Neural progenitor cell (in vitro differentiated cells): ENCODE measurements at places on chromosomes 5 and 9. TPM values are rescaled to one million over a fixed set of nuclear protein-coding genes. Genes with fewer than 3 reads are reported as not detected.

- DNase-seq: no peak
Measured at GRCh38 chr5:169339869-169340268, 38.9 kb upstream of the SLIT3 start.

DNA sequence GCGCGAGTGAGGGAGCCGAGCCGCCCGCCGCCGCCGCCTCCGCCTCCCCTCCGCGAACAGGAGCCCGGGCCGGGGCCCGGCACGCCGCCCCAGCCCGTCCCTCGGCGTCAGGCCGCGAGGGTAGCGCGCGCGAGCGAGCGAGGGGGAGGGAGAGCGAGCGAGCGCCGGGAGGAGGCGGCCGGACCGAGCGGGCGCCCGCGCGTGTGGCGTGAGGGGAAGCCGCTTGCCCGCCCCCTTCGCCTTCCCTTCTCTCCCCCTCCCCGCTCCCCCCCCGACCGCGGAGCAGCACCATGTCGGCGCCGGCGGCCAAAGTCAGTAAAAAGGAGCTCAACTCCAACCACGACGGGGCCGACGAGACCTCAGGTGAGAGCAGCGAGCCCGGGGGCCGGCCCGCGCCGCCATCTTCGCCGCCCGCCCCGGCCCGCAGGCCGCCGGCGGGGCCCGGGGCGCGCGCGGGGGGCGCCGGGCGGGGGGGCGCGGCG, 312 bp downstream of the SET start:
- no peak for DNase-seq

GRCh38 chr5:74897049-74897448, 30.9 kb upstream of the FAM169A start:
- DNase-seq: no peak

Gene KIF4B
- 0.12 TPM in 1 of 2 replicates, not detected in the other for total RNA-seq

- no peak for DNase-seq
Measured at GRCh38 chr5:117333011-117333410, 758.4 kb upstream of the SEMA6A start.

- no peak for DNase-seq
Measured at GRCh38 chr5:69416699-69417098, 1.8 kb downstream of the MARVELD2 start.

Gene PCDHA10
- 8.0 and 11.7 TPM in 2 replicates for total RNA-seq

- no peak for DNase-seq
Measured at GRCh38 chr5:39419796-39420195, 5.0 kb downstream of the DAB2 start.

Gene PCDHB2
- 34.2 and 48.4 TPM in 2 replicates for total RNA-seq

Gene PRRX2
- 1.5 and 5.2 TPM in 2 replicates for total RNA-seq

- DNase-seq: no peak
Measured at GRCh38 chr9:7228726-7229125, 471.0 kb downstream of the KDM4C start.

GRCh38 chr9:128887914-128888350, 6.0 kb downstream of the LRRC8A start:
- DNase-seq: peak; percentile 41

Gene FRMD3
- 1.8 and 1.9 TPM in 2 replicates for total RNA-seq

GRCh38 chr9:80775530-80775929, 913.8 kb downstream of the TLE1 start:
- DNase-seq: no peak

DNA sequence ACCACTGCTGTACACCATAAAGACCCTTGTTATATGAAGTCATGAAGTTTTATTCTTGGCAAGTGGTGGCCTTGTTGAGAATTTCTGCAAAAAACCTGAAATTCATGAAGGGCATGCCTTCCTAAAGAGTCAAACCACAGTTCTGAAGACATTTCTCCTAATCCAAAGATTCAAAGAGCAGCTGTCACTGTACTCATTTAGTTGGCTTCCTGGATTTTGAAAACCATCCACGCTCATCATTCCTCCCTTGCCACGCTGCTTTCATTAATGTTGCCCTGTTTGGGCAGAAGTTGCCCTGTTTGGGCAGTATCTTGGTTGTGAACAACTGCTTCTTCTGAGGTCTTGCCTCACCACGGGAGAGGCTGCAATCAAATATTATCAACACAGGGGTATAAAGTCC, 560.3 kb upstream of the TLE4 start:
- no peak for DNase-seq

- no peak for DNase-seq
Measured at GRCh38 chr5:73393611-73394489, 54.7 kb downstream of the FOXD1 start.

GRCh38 chr9:136054146-136054545, 40.9 kb downstream of the NACC2 start:
- DNase-seq: no peak

- no peak for DNase-seq
Measured at GRCh38 chr5:95847261-95847592, 24.7 kb upstream of the GLRX start.

Gene ECM2
- total RNA-seq: not detected in 2 replicates

DNA sequence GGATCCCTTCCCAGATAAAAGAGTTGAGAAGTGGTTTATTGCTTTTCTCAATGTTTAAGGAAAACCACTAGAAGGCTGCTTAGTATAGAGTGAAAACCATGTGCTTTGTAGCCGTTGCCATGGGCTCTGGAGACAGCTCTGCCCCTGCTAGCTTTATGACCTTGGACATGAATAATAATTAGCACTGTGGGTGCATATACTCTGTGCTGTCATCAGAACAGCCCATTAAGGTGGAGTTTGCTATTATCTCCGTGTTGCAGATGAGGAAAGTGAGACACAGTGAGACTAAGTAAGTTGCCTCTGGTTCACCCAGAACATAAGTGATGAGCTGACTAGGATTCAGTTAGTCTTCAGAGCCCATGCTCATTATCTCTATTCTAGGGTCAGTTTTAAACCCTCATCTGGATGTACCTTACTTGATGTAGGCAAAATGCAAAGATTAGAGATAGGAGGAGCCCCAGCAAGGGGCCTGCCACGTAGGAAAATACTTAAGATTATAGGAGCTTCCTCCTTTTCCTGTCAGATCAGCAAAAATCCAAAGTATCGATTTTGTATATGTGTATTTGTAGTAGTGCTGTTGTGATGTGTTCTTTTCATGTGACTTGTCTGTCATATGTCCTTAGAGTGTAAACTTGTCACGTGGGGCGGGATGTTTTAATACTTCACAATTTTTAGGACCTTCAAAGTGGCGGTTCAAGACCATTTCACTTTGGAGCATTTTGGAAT, 102.5 kb downstream of the TLE4 start:
- DNase-seq: no peak

GRCh38 chr9:133621725-133622267, 12.6 kb upstream of the FAM163B start:
- DNase-seq: no peak

GRCh38 chr9:129968690-129969485, 74.1 kb downstream of the FNBP1 start:
- no peak for DNase-seq

DNA sequence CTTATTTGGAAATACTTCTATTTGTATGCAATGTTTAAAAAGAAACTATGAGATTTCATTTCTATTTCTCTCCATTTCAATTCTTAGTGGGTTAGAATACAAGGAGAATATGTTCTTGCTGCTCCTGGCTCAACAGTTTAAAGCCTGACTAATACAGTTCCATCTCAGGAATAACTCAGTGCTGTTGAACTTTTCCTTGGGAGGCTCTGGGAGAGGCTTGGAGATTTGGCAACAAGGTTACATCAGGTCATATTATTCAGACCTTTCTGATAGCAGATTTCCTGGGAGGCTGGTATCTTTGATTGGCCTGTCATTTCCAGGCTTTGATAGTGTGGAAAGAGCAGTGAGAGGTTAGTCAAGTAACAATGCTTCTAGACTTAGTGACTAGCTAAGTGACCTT, 481.7 kb upstream of the KLF4 start:
- no peak for DNase-seq

Gene EQTN
- total RNA-seq: 2.0 and 3.4 TPM in 2 replicates

Gene CCNO
- 0.93 TPM in 1 of 2 replicates, not detected in the other for total RNA-seq

Gene ARHGEF28
- 0.11 and 0.28 TPM in 2 replicates for total RNA-seq

Gene CYSRT1
- total RNA-seq: 0.56 TPM in 1 of 2 replicates, not detected in the other

GRCh38 chr5:149990518-149991376, 9.7 kb downstream of the TIGD6 start:
- DNase-seq: peak; percentile 86

- DNase-seq: no peak
Measured at GRCh38 chr9:133714606-133715294, 23.4 kb downstream of the SARDH start.

Gene FIBCD1
- total RNA-seq: 1.8 and 7.2 TPM in 2 replicates

Gene OLFM1
- total RNA-seq: 4.0 and 6.6 TPM in 2 replicates

GRCh38 chr9:108617676-108618075, 238.1 kb downstream of the ACTL7B start:
- no peak for DNase-seq

DNA sequence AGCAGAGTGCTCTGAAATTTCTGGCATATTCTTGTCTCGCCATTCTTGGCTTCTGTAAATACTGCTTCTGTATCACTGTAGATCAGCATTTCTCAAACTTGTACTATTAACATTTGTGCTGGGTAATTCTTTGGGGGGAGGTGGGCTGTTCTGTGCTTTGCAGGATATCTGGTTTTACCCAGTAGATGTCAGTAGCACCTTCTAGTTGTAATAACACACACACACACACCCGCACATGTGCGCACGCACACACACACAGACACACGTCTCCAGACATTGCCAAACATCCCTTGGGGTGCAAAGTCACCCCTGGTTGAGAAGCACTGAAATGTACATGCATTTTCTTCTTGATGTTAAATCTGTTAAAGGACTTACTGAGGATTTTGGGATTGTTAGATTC, 304.1 kb downstream of the MAT2B start:
- peak; percentile 17 for DNase-seq

DNA sequence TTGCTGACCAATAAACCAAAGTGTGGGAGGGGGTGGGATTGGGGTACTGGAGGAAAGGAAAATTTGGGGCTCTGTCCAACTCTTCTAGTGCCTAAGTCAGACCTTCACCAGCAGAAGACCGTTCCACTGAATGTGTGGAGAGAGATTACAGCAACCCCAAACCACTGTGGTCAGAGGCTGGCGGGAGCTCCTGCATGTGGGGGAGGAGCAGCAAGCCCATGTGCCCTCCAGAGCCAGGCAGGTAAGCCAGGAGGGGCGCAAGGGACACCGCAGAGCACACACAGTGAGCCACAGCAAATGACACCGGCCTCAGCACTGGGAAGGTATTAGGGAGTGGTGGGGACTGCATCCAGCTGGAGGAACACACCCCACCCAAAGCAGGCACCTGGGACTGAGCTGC, 62.9 kb downstream of the SMIM23 start:
- DNase-seq: no peak

DNA sequence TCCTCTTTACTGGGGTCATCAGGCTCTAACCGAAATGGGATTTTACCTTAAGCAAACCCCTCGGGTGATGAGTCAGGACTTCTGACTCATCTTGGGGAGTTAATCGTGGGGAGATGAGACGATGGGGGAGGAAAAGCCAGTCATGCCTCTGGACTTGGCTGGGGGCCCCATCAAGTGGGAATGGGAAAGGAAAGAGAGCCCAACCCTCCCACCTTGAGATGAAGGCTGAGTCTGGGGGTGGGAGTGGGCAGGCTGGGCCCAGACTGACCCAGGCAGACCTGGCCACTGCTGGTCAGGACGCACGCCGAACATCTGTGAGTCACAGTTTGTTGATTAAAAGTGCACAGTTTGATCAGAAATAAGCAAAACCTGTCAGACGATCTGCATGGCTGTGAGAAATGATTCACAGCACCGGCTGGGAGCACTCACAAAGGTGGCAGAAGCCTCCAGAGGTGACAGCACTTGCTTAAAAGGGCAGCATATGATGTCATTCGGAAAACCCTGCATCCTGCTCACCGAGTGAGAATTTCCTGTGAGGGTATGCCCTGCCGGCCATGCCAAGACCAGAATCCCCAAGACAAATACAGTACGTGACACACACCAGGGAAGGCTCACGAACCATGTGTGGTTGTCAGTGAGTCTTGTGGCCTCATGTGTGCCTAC, 50.0 kb upstream of the SLC25A51 start:
- no peak for DNase-seq

DNA sequence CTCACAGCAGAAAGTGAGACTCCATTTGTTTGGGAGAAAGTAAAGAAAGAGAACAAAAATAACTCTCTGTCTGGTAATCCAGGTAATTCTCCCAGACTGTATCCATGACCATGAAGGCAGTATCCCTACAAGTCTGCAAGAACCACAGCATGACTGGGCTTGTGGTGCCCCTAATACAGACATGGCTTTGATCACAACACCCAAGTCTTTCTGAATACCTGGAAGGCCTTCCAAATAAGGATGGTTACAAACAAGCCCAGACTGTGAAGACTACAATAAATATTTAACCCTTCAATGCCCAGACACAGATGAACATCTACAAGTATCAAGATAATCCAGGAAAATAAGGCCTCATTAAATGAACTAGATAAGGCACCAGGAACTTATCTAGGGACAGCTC, 481.1 kb upstream of the RORB start:
- DNase-seq: no peak

DNA sequence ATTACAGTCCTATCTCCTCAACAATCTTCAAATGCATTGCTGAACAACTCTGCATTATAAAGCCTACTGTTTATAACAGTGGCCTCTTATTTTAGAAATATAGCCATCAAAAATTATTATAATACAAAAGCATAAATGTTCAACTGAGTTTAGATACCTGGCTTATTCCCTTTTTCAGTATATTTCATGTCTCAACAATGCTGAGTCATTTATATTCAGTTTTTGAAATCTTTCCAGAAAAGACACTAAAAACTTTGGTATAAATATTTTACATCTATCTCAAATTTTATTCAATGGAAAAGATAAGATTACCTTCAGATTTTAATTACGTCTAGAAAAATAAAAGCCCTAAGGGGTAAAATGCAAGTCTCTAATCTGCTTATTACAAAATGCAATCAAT, 37.9 kb downstream of the LURAP1L start:
- DNase-seq: no peak

DNA sequence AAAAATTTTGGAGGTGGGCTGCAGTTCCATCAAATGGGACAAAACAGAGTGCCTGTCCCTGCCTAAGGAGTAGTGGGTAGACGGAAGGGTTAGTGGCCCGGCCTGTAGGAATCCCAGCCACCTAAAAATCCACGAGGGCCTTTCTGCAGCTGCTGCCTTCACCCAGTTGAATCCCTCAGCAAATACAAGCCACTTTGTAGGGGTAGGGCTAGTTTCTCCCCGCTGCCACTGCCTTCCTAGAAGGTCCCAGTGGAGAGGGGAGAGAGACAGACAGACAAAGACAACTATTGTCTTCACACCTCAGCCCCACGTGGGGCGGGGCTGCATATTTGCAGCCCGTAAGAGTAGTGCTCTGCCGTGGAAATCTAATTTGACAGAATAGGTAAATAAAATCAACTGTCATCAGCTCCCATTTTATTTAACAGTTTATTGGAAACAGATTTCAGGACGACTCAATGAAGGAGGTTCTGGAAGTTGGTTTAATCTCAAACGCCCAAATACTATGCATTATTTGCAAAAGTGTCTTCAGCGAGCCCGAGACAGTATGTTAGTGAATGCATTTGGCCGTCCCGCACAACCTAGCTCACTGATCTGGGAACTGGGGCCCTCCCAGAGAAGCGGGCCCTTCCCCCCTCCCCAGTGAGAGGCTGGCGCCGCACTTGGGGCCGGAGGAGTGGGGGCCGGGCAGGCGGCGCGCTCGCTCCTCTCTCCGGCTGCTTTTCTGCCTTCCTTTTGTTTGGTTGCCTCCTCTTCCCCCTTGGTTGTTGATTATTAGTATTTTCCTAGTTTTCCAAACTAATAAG, 67.6 kb upstream of the TBCA start:
- peak; percentile 68 for DNase-seq

GRCh38 chr5:64165500-64166200, at the start of gene RNF180:
RNF180 (plus strand) TSS chr5:64165843; CDS start chr5:64200808, 34,965 bp downstream.
- DNase-seq: peak; percentile 78
